ENCODE measurements at places on chromosomes 13 and 19.

- no peak for DNase-seq
Measured at GRCh38 chr19:38528213-38528755, 89.5 kb downstream of the MAP4K1 start.

DNA sequence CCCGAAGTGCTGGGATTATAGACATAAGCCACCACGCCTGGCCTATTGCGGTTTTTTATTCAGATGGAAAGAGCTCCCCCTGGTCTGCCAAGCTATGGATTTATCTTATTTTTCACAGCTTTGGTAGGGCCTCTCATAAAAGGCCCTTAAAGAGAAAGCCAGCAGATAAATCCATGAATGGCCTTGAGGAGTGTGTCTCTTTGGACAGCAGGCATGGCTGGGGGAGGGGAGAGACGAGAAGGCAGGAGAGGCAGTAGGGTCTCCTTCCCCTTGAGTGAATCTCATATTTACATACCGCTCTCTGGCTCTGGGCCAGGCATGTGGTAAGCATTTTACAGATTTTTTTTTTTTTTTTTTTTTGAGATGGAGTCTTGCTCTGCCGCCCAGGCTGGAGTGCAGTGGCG, 25.2 kb downstream of the MARK4 start:
- DNase-seq = no peak

DNA sequence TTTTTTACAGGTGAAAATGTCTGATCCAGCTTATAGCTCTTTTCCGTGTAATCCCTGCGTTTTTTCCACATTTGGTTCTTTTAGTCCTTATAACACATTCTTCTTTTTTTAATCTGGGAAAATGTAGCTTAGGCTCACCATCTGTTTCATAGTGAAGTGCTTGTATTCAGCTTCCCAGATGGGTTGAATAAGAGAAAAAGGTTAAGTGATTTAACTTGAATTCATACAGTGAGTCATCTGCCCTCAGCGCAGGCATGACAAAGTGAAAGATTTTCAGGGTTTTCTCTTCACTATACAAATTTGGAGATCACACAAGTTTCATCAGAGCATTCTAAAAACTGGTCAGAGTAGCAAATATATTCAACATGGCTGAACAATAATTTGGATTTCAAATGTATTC, 224.8 kb downstream of the SPRY2 start:
- no peak for DNase-seq

DNA sequence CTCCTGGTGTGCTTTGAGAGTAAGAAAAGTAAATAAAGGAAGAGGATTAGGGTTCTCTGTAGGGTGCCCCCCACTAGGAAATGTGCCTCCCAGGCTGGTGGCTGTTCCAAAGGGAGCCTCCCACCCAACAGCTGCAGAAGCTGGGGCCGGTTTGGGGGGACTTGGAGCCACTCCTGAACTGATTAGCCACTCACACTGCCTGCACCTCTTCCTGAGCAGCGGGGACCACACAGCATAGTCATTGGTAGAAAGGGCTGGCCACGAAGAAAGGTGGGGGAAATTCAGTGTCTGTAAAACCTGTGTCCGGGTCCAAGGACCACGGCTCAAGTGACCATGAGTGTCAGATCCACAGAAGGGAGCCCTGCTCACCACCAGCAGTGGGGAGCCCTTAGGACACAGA, 55.6 kb downstream of the SPACA7 start:
- no peak for DNase-seq

GRCh38 chr13:112073245-112074138, 6.5 kb downstream of the SOX1 start:
- DNase-seq = no peak

DNA sequence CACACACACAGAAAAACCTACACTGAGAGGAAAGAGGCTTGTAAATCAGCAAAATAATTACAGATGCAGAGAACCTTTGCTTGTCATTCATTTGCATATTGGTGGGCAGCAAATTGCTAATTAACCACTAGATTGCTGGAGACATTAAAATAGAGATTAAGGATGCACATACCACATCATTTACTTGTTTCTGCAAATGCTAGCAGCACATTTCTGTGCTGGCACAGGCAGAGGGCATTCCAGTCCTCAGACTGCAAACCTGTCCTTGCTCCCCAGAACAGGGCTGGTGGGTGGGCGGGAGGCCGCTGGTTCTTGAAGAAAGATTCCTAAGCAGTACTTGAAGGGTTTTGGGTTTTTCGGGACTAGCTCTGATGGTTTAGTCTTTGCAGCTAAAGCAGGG, 941 bp upstream of the SIAH3 start:
- DNase-seq = no peak

- no peak for DNase-seq
Measured at GRCh38 chr13:108903613-108904012, 274.2 kb downstream of the MYO16 start.

DNA sequence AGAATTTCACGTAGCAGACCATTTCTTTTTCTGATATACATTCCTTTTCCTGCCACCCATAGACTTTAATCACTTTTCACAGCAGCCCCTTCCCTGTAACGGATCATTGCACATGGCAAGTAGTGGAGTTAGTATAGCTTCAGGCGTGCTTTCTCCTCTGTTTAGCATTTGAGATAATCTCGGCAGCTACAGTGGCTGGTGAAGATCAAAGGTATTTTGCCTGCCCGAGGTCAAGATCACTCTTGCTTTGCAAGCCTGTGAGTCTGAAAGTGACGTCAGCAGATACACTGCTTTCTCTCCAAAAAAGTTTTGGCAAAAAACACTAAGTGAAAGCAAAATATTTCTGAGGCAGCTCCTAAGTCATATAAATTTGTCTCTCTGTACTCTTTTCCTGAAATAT, 260.0 kb downstream of the NDFIP2 start:
- no peak for DNase-seq

All from H54 (cell line).